T-cell (primary cell): ENCODE measurements at places on chromosomes 5 and 9. TPM values are rescaled to one million over a fixed set of nuclear protein-coding genes. Genes with fewer than 3 reads are reported as not detected.

DNA sequence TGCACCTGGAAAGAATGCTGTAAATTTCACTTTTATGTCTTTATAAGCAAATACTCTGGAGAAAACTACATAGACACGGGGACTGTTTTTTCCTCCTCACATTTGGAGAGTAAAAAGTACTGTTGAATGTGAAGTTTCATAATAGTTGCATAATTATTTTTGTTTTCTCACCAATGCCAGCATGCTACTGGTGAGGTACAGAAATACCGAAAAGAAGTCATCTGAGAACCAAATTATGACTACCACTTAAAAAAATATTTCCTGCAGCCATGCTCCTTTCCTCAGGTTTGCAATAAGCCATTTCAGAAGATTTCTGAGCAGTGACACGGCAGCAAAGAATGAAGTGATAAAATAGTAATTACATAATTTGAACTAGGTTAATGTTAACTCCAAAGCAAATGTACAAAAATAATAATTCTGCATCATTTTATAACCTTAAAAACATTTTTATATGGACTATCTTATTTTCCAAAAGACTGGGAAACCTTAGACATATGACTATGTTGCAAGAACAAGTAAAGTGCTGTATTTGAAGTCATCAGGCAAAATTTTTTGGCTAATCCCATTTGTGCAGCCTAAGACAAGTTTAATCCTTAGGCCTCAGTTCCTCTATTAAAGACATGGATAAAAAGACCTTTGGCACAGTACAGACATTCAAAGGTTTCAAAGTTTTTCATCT lies 144.7 kb downstream of the PCSK1 start:
- no peak for DNase-seq

GRCh38 chr9:16221822-16222547 lies 648.5 kb downstream of the BNC2 start:
- no peak for DNase-seq

GRCh38 chr5:101561018-101561417 lies 657.9 kb upstream of the ST8SIA4 start:
- DNase-seq = no peak

- DNase-seq = no peak
Observed at GRCh38 chr5:113209498-113209897, 225.3 kb downstream of the TSSK1B start.

DNA sequence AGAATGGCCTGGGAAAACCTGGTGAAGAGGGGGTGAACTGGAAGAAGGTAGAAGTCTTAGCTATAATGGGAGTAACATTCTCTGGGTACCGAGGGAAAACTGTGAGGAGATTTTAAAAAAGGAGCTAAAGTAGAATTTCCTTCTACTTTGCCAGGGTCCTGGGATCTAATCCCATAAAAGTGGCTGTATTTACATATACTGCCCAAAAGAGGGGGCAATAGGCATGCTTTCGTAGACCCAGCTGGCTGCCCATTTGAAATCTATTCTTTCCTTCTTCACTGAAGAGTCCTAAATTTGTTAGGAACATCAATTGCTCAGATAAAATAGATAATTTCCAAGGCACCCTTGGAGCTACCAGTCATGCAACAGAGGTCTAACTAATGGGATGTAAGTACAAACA lies 159.2 kb downstream of the CDC42SE2 start:
- DNase-seq = no peak

- DNase-seq = no peak
Observed at GRCh38 chr5:127834094-127834531, 130.9 kb downstream of the CCDC192 start.

- no peak for DNase-seq
Observed at GRCh38 chr9:133713960-133714495, 24.1 kb downstream of the SARDH start.

GRCh38 chr5:150618588-150619281 lies 21.7 kb upstream of the SYNPO start:
- no peak for DNase-seq

DNA sequence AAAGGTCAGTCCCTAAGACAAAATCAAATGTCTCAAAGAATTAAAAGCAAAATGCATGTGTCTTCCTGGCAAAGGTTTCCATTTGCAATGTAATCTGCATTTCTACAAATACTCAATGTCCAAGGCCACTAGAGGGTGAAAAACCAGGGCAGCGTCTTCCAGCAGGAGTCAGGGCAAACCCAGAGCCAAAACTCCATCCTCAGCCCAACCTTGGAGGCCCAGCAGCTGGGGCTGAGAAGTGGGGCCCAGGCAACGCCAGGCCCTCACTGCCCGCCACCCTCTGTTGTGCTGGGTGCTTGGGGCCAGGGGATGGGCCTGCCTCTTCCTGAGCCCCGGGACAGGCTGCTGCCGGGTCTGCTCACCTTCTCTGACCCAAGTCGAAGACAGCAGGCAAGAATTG lies 200.1 kb downstream of the PAX5 start:
- DNase-seq = no peak

- no peak for DNase-seq
Observed at GRCh38 chr9:126874546-126875314, 14.3 kb downstream of the ZBTB34 start.

DNA sequence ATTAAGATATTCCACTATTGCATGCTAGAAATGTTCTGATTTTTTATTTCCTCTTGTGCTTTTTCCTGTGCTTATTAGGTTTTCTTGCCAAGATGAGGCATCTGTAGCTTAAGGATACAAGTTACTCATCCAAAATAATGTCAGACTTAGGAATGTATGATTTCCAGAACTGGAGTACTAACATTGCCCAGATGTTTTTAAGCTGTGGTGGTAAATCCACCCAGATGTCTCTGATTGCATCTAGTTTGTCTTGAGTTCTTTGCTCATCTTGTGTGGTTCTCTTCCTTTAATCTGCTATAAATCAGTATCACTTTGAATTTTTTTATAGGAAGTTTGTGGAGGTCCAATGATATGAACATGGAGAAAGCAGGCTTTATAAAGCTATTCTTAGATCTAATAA lies 337.5 kb upstream of the ZNF608 start:
- no peak for DNase-seq

DNA sequence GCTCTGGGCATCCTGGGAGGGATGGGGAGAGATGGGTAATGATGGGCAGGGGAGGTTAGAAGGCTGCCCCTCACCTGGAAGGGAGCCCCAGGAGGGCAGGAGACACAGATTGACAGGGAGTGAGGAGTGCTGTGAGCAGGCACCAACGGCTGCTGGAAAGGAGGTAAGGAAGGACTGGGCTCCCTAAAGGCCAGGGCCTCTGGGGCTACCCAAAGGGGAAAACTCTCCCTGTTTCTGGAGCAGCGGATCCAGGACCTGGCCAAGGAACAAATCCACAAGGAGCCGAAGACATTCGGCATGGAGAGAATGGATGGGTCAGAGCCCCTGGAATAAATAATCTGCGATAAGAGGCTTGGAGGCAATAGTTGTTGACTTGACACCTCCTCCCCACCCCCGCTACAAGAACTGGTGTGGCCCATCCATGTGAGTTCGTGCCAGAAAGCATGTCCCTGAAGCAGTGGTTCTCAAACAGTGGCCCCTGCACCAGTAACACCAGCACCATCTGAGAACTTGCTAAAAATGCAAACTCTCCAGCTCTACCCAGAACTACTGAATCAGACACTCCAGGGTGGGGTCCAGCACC lies 208.3 kb downstream of the GABBR2 start:
- no peak for DNase-seq

DNA sequence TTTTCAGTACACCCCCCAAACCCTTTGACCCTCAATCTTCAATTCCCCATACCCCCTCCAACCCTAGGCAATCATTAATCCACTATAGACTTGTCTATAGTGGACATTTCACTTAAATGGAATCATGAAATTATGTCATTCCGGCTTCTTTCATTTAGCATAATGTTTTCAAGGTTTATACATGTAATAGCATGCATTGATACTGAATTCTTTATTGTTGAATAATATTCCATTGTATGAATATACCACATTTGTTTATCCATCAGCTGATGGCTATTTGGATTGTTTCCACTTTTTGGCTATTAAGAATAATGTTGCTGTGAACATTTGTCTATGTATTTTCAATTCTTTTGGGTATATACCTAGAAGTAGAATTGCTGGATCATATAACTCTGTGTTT lies 238.8 kb downstream of the PDE4D start:
- no peak for DNase-seq

DNA sequence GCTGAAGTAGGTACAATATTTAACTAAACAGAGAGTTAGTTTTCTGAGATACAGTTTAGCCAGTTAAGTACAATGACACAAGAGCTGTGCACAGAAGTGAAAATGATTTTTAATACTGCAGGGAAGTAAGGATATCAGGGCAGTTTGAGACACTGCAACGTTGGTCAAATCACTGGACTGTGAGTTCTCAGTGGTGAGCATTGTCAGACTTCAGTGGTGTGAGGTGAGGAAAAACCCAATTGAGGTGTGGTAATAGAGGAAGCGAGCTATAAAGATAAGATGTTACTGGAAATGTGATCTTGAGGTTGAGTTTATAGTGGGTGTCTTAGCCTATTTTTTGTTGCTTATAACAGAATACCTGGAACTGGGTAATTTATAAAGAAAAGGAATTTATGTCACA lies 12.8 kb upstream of the FBXL7 start:
- no peak for DNase-seq

DNA sequence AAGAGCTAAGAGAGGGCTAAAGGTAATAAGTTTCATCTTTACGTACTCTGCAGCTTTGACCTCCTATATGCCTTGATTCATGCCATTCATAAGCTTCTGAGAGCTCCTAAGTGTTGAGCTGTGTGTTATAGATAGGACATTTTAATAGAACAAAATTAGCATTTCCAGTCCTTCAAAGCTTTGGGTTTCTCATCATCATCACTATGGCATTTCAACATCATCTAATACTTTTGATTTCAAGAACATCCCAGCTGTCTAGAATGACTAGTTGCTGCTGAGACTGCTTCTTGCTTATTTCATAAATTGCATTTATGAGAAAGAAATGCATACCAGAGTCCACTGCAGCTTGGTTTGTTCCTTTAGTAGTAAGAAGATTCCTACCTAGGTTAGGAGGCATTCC lies 201.7 kb downstream of the SGCD start:
- no peak for DNase-seq

DNA sequence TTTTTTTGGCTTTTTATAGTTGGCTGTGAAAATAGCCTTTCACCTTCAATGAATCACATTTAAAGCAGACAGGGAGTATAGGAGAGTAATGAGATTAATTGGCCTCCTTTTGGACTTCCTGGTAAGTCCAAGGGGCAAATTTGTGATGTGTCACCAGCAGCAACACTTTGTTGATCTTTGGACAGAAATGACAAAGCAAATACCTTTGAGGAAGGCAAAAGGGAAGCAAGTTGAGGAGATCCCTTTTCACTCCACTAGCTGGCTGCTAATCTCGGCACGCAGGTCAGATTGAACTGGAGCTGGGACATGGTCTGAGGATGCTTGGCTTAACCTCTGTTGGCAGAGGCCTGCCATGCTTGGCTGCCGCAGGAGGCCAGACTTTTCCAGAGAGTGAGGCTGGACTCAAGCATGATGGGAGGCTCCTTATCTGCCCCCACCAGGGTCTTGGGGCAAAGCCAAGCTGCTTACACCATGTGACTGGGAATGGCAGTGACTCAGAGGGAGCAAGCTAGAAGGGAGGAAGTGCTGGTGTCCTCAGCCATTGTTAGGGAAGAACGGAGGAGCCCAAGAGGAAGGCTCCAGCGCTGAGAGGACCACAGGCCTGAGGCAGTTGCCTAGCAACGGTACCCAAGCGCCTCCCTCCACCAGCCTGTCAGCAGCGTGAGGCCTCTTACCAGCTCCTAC lies 174.5 kb upstream of the MAP1B start:
- DNase-seq = no peak

- DNase-seq = no peak
Observed at GRCh38 chr5:77987988-77988387, 211.8 kb upstream of the TBCA start.

DNA sequence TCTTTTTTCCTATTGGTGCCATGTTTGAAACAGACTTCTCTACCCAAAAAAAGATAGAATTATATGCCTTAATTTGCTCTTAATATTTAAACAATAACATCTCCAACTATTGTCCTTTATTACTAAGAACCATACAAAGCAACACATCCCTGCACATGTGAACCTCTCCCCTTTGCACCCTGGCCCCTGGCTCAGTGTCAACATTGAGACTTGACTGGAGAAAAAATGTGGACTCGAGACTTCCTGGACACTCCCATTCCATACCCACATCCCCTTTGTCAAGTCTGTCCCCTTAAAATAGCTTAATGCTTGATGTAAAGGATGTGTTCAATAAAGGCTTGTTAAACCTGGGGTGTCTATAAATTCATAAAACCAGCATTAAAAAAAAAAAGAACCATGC lies 53.2 kb downstream of the TTC39B start:
- DNase-seq = no peak

GRCh38 chr5:115733607-115734006 lies 82.9 kb downstream of the CDO1 start:
- no peak for DNase-seq

DNA sequence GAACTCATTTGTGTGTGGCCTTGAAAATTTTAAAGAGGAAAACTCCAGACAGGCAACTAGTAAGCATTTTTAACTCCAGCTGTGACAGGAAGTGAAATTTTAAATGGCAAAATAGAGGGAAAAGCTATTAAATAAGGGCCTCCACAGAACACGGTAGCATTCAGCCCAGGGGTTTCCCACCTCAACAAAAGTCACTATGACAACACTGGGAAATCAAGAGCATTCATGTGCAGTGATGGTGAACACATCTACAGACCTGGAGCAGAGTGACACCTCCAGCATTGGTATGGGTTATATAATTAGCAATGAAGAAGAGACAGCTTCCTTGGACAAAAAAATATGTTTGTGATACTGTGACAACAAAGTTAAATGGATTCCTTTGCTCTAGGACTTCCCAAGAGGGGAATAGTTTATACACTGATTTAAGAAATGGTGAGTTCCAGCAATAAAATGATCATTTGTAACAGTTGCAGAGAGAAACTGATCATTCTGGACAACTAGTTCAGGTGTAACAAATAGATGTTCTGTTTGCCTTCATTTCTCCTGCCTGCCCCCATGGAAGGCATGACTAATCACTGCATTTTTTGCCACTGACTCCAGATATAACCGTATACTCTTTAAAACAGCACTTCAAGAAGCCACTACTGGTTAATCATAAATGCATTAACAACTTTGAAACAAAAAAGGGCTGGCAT lies 93.3 kb upstream of the SLC44A1 start:
- no peak for DNase-seq

The SLC4A9 gene
- total RNA-seq = not detected

The NMUR2 gene
- not detected for total RNA-seq

The PIP5K1B gene
- total RNA-seq = 0.47 TPM

The TAF11L5 gene
- not detected for total RNA-seq

The TRIM36 gene
- not detected for total RNA-seq

The VCAN gene
- total RNA-seq = 1.1 TPM

The OCLN gene
- 1.1 TPM for total RNA-seq

The CXCL14 gene
- not detected for total RNA-seq

The OR1L6 gene
- not detected for total RNA-seq
